Nephron progenitor cell (in vitro differentiated cells): ENCODE measurements at places on chromosomes 6 and 20.

GRCh38 chr6:75219263-75219662 lies 13.4 kb upstream of the COL12A1 start:
- no peak for DNase-seq

- DNase-seq = no peak
These were observed 404.4 kb downstream of the BMP2 start for GRCh38 chr20:7171911-7172310.

DNA sequence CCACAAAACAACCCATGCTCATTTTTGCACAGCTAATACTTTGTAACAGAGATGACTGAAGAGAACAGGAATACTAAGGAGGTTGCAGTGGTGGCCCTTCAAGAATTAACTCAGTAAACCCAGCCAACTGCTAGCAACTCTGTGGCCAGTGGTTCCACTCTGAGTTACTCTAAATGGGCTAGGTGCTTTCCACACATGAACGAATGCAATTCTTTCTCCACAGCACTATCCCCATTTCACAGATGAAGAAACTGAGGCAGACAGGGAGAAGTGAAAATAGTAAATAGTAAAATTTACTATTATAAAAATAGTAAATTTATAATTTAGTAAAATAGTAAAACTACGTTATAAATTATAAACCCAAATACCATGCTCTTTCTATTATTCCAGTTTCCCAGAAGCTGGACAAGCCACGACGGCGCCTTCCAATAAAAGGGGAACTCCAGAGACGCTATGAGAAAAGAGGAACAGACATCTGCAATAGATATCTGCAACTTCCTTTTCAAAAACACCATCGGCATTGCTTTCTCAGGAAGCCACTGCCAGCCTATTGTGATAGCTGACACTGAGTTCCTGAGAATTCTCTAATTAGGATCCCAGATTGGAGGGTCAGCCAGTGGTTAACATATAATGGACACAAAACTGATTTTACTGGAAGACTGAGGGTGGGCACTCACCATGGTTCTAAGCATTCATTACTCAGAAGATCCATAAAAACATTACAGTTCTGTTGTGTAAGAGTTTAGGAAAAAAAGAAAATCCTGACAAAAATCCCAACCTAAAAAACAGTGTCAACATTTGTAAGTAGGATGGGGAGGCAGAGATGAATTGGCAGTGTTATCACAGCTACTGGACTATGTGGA lies 16.2 kb downstream of the FKBP1A start:
- DNase-seq = no peak

GRCh38 chr20:50977066-50978021 lies 18.7 kb downstream of the MOCS3 start:
- DNase-seq = no peak

- DNase-seq = no peak
These were observed 4.9 kb downstream of the MTCH1 start for GRCh38 chr6:36980876-36981619.

DNA sequence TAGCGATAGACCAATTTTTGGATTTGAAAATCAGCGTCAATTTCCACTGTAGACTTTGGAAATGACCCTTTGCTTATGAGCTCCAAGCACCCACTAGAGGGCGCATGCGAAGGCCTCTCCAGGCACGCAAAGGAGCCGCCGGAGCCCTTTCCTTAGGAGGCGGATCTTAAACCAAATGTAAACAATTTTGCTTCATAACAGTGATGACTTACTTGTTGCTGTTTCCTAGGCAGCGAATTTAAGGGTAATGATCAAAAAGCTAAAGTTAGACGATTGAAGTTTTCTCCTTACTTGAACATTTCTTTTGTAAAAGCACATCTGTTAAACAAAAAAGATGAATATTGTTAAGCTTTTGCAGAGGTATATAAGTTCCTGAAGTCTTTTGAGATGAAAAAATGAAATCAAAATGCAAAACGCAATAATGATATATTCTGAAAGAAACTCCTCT lies 29.2 kb upstream of the EXOC2 start:
- peak; percentile 81 for DNase-seq

GRCh38 chr20:48308882-48309281 lies 518.9 kb downstream of the PREX1 start:
- DNase-seq = no peak

DNA sequence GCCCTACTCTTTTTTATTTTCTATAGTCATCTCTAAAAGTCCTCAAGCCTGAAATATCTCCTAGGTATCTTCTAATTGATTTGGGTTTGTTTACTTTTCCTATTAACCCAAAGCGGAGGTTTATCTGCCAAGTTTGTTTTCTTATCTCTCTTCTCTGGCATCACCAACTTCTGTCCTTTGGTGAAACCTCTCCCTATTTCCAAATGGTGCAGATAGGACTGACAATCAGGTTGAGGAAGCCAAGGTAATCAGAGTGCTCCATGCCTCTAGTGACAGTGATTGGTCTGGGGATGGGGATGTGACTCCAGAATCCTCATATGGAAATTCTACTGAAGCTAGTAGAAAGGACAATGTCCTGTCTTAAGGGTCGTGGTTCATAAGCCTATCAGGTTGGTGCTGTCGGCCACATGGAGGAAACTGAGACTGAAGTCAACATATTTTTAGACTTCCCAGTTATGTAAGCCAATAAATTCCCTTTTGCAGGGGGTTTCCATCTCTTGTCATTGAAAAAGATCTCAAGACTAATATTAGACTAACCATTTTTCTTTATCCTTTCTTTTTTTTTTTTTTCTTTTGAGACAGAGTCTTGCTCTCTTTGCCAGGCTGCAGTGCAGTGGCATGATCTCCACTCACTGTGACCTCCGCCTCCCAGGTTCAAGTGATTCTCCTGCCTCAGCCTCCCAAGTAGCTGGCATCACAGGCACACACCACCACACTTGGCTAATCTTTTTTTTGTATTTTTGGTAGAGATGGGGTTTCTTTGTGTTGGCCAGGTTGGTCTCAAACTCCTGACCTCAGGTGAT lies 28.0 kb downstream of the KIF6 start:
- no peak for DNase-seq

- DNase-seq = no peak
These were observed 7.6 kb downstream of the LEMD2 start for GRCh38 chr6:33781131-33781975.

DNA sequence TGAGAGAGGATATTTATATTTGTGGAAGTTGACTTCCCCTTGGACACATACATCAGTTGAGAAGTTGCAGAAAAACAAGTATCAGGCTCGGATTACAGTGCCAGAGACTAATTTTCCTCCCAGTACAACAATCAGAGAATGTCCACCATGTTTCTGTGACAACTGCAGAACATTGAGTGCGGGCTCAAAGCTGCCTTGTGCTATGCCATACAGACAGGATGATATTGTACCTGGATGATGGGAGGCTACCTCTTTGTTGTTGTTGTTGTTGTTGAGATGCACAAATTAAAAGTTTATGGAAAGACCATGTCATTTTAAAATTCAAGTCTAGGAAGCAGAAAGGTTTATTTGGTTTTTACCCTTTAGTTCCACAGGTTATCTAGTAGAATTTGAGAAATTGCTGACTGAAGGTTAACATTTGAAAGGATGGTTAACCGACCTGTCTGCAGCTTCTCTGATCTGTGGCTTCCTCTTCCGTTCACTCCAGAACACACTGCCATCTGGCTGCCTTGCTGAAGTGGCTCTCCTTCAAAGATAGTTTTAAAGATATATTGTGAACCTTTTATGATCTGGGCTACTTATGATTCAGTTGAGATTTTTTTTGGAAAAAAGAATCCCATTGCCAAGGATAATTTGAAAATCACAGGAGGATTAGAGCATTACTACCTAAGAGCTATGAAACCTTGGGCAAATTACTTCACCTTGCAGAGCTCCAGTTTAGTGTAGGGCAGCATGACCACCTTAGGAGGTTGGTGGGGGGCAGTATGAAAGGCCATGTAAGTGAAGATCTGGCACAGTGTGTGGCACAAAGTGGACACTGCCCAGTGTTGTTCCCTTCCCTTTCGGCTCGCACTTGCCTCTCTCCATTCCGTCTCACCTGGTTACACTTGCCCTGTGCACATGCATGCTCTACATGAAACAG lies 15.9 kb downstream of the TMEM200A start:
- DNase-seq = no peak

- DNase-seq = no peak
These were observed 37.9 kb upstream of the NEDD9 start for GRCh38 chr6:11270030-11271027.

DNA sequence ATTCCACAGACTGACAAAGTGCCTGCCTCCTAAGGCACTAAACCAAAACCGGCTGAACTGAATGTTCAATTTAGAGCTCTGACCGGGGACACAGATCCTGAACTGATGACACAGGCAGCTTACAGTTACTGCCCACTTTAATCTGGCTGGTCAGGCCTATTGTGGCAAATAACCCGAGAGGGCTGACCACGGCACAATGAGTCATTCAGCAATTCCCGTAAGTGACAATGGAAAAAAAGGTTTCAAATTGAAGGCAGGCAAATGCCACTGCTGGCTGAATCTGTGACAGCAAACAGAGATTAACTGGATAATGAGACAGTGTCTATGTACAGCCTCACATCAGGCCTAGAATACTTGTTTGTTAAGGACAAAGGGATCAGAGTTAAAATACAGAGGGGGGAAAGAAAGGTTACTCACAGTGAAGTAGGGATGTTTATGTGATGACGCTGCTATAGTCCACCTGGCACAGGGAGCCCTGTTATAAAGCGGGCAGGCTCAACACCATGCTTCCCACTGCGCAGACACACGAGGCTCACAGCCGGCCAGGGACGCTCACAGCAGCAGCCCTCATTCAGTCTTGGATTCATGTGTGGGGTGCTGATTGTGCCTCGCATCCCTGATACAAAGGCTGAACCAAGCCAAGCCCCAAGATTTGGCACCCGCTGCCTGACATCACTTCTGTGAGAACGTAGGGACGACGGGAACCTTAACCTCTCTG lies 54.4 kb downstream of the RTN4IP1 start:
- no peak for DNase-seq

DNA sequence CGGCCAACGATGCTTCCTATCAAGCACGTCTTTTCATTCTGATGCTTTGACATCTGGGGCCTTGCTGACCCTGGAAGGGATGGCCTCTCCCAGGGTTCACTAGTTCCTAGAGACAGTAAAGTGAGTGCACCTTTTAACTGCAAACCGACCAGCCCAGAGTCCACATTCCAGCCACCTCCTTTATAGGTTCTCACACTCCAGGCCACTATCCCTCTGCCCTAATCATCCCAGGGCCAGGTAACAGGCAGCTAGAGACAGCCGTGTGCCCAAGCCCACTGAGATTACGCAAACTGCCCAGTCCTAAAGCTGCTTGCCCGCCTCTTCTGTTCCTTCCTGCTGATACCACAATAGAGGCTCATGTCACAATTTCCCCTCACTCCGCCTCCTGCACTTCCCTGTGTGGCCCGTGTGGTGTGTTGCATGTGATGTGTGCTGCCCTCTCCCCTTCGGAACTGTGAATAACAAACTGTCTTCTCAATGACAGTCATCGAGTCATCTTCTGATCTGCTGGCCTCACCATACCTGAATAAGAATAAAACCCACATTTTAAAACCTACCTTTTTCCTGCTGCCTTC lies 123.7 kb upstream of the EXOC2 start:
- DNase-seq = no peak

- DNase-seq = no peak
These were observed 135.7 kb downstream of the BTBD3 start for GRCh38 chr20:12053353-12053752.

- no peak for DNase-seq
These were observed 175.2 kb downstream of the ZMYND8 start for GRCh38 chr20:47181056-47181862.

- no peak for DNase-seq
These were observed 551.3 kb upstream of the EPHA7 start for GRCh38 chr6:93970684-93971083.

- DNase-seq = no peak
These were observed 18.1 kb upstream of the SNRPB2 start for GRCh38 chr20:16711661-16712258.

DNA sequence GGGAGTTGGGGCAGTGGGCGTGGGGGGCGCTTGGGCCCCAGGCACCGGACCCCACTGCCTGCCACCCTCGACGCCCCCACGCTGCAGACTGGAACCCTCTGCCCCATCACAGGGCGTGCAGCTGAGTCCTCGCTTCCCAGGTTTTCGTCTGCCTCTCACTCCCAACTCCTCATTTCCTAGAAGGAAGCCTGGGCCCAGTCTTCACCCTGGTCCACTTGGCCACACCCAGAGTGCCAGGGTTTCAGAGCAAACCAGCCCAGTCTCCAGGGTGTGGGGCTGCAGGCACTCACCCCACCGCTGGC lies 30.3 kb downstream of the FRMD1 start:
- no peak for DNase-seq

GRCh38 chr6:81241126-81242041 lies 511.1 kb downstream of the TENT5A start:
- DNase-seq = no peak

GRCh38 chr20:11315525-11315924 lies 602.2 kb upstream of the BTBD3 start:
- no peak for DNase-seq

- no peak for DNase-seq
These were observed 4.6 kb upstream of the C2 start for GRCh38 chr6:31922942-31923341.

DNA sequence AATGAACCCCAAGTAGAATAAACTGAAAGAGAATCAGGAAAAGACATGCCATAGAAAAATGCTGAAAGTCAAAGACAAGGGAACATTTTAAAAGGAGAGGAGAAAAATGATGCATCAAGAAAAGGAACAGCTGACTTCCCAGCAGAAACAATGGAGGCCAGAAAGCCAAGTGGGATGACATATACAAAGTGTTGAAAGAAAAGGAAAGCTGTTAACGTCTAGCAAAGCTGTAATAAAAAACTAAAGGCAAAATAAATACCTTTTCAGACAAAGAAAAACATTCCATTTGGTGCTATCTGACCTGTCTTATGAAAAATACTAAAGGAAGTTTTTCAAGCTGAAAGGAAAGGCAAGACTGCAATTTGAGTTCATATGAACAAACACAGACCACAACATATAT lies 34.1 kb upstream of the PDE10A start:
- no peak for DNase-seq
